ENCODE measurements at places on chromosomes 6 and 20. TPM values are rescaled to one million over a fixed set of nuclear protein-coding genes. Genes with fewer than 3 reads are reported as not detected.

GRCh38 chr20:531608-532007, 12.0 kb downstream of the CSNK2A1 start:
- no peak overlapping the region for H3K4me3 ChIP-seq
- DNase-seq = no peak
- H3K27me3 ChIP-seq = no peaks in the 10 kb centered on the region

DNA sequence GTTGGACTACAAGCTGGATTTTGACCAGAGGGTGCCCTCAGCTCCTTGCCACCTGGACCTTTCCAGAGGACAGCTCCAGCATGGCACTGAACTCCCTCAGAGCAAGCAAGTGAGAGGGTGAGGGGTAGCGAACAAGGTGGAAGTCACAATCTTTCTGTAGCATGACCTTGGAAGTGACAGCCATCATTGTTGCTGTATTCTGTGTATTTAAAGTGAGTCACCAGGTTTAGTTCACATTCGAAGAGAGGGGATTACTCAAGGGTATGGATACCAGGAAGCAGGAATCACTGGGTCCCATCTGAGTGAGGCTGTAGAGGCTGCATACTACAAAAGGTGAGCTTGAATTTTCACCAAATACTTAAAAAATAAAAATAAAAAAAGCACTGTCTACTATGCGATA, 280.0 kb upstream of the SPTLC3 start:
- no peaks in the 10 kb centered on the region for H3K27me3 ChIP-seq
- no peak overlapping the region for H3K27ac ChIP-seq
- no peak for DNase-seq
- no peak overlapping the region for H3K4me3 ChIP-seq
- H3K4me1 ChIP-seq = no peaks in the 10 kb centered on the region
- H3K36me3 ChIP-seq = no peaks in the 10 kb centered on the region

DNA sequence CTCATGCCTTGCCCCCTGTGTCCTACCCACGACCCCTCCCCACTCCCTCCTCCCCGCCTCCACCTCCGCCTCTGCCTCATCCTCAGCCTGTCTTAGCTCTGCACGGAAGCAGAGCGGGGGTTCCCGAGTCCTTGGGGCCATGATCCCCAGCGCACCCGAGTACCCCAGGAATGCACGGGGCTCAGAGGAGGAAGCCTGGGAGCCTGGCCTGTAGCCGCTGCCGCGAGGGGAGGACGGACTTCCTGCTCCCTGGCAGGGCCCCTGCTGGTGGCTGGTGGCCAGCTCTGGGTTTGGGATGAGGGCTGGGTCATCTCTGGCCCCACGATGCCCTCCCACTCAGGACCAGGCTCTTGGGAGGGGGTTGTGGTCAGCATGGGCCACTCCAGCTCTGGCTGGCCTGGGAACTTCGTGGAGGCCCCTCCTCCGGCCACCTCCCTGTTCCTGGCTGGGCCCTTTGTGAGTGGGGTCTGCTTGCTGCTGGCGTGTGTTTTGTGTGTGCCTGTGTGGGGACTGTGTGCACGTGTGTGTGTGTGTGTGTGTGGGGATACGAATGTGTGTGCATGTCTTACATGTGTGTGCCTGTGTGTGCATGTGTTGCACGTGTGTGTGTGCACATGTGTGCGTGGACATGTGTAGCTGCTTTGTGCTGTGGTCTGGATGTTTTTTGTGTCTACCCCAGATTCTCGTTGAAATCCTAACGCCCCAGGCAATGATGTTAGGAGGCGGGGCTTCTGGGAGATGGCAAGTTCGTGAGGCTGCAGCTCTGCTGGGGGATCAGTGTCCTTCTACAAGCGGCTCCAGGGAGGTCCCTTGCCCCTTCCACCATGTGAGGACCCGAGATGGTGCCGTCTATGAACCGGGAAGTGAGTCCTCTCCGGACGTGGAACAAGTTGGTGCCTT, 1.3 kb upstream of the RBBP8NL start:
- no peak overlapping the region for H3K27ac ChIP-seq
- H3K27me3 ChIP-seq = peaks cover 5% of the 10 kb centered on the region
- no peaks in the 10 kb centered on the region for H3K36me3 ChIP-seq
- no peaks in the 10 kb centered on the region for H3K4me1 ChIP-seq
- no peak for DNase-seq

HCRTR2 gene
- total RNA-seq = not detected
